ENCODE measurements at places on chromosomes 2 and 18.

GRCh38 chr2:212136216-212136795, 402.3 kb downstream of the ERBB4 start:
- DNase-seq: no peak

GRCh38 chr2:43225788-43226557, 433 bp downstream of the ZFP36L2 start:
- DNase-seq: peak; percentile 50

DNA sequence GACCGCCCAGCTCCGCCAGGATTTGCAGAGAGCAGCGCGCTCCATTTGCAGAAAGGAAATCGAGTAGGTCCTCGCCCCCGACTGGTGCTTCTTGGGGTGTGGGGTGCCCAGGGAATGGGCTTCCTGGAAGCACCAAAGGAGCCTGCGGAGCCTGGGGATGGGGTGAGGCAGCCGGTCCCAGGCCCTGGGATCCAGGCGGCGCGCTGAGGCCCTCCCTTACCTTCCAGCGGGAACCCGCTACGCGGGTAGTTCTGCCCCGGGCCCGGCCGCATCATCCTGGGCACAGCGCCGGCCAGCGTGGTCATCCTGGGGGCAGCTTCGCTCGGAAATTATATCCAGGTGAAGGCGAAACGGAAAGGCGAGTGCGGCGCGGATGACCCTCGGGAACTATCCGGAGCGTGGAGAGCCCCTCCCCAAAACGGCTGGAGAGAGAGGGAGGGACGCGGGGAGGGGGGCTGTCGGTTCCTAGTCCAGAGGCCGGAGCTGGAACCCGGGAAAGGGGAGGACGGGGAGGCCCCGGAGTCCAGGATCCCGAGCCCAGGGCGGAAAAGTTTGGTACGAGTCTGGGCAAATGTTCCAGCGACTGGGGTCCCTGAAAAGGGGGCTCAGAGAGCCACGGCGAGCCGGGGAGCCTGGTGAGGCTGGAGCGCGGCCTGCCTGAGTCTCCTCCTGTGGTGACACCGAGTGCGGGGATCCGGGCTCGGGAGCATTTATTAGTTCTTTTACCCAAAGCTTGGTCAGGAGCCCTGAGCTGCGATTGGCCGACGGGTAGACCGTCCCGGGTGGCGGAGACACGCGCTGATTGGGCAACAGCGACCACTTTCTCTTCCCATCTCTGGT, at the start of gene PAX3:
Gene PAX3 (minus strand): TSS at position 688 of the 840 bp plus-strand sequence. CDS start 383 bp downstream, at position 305.
- DNase-seq: no peak

- no peak for DNase-seq
Measured at GRCh38 chr2:180669016-180669415, 311.4 kb upstream of the UBE2E3 start.

DNA sequence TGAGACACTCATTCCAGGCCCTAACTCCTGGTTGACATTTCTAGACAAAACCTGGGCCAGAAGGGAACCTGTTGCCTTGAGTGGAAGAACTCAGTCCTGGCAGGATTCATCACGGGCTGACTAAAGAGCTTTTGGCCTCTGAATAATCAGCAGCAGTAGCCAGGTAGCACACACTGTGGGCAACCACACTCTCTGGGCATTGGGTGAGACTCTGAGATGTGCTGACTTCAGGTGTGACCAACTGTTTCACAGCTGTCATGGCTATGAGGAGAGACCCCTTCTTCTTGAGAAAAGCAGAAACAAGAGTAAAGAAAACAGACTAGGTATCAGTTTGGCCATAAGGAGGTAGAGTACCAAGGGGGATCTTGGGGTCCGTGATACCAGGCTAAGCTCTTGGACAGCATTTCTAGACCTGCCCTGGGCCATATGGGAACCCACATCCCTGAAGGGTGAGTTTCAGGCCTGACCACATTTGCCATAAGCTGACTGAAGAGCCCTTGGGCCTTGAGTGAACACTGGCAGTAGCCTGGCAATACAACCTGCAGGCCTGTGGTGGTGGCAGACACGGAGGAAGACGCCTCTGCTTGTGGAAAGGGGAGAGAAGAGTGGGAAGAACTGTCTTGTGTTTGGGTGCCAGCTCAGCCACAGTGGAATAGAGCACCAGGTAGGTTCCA, 230.9 kb downstream of the DLGAP1 start:
- no peak for DNase-seq

- DNase-seq: peak; percentile 23
Measured at GRCh38 chr2:217993817-217994463, 8.9 kb downstream of the TNS1 start.

DNA sequence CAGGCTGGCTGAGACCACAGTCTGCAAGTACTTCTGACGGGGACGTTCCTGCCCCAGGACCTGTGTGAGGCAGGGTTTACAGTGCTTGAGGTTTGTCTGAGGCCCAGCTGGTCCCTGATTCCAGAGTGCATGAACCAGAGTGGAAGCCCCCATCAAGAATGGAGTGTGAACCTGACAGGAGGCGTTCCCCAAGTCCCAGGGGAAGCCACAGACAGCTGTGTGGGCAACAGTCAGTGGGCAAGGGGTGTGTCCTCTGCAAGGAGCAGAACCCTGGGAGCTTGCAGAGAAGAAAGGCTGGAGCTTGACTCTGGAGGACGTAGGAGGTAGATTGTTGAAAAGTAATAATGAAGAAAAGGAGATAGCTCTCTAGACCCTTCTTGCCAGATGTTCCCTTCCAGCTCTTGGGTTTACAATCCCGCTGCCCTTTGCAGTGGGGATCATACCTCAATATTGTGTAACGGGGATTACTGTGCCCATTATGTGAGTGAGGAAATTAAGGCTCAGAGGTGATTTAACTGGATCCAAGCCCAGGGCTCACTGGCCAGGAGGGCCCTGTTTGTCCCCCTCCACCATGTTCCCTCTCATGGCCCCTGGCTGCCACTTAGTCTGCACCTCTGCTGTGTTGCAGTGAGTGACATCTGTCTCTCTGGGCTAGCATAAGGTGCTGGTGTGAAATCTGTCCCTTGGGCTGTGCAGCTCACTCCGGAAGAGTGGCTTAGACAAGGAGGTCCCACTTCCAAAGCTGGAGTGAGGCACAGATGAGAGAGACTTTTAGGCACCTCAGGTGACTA, 6.2 kb downstream of the DBI start:
- no peak for DNase-seq

DNA sequence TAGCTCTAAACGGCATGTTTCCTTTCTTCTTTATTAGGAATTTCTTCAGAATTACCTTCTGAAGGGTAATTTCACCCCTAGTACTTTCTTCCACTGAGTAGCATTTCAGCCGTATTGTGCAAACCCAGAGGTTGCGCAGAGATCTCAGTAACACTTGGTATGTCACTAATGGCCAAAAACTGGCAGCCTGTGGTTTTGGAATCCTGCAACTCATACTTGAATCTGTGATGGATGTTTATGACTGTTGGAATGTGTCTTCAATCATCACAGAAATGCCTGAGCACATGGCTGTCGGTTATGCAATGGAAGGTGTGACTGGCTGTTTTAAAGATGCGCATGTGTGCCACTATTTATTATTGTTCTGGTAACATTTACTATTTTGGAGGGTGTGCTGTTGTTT, 100.0 kb downstream of the COLEC12 start:
- no peak for DNase-seq

DNA sequence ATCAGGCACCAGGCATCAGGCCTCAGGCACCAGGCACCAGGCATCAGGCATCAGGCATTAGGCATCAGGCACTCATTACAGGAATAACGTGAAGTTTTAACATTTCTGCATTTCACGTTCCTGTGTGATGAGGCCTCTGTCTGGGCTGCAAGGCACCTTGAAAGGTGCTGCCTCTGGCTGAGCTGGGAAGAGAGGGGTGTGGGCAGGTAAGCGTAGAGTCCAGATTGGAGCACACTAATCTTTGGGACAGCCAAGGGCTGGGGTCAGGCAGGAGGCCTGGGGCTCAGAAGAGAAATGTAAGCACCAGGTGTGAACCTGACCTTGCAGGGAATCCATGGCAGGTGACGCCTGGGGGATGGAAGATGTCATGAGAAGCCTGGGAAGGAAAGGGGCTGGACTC, 25.3 kb upstream of the SNTG2 start:
- DNase-seq: no peak

DNA sequence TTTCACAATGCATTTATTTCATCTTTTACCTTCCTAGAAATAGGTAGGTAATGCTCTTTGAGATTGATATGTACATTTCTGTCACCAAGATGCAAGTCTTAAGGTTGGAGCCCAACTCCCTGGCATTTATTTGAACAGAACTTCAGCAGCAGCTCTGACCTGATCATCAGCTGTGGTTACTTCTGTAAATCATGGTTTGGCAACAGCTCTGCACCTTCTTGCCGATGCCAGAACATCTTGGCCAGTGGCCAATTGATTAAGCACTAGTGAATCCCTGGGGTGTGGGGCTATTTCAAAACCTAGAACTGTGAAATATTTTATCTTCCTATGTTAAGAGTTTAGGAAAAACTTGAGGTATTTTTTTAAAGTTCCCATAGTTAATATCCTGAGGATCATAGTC, 124.8 kb upstream of the NYAP2 start:
- no peak for DNase-seq

- no peak for DNase-seq
Measured at GRCh38 chr18:48947560-48947959, 3.2 kb downstream of the SMAD7 start.

- DNase-seq: no peak
Measured at GRCh38 chr18:62200121-62200914, 13.3 kb downstream of the RELCH start.

- no peak for DNase-seq
Measured at GRCh38 chr2:109497463-109497862, 116.3 kb downstream of the SEPTIN10 start.

DNA sequence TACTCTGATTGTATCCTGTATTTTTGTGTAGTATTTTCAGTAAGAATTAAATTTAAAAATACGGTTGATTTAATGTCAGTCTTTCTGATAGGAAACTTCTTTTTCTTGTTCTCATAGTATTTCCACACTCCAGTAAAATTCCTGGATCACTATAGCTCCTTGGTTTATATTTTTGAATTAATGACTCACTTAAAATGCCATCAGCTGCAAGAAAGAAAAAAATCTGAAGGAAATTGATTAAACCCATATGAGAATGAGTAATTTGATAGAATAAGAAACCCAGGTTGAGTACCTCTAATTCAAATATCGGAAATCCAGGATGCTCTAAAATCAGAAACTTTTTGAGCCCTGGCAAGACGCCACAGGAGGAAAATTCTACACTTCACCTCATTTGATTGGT, 186.8 kb upstream of the RND3 start:
- no peak for DNase-seq

DNA sequence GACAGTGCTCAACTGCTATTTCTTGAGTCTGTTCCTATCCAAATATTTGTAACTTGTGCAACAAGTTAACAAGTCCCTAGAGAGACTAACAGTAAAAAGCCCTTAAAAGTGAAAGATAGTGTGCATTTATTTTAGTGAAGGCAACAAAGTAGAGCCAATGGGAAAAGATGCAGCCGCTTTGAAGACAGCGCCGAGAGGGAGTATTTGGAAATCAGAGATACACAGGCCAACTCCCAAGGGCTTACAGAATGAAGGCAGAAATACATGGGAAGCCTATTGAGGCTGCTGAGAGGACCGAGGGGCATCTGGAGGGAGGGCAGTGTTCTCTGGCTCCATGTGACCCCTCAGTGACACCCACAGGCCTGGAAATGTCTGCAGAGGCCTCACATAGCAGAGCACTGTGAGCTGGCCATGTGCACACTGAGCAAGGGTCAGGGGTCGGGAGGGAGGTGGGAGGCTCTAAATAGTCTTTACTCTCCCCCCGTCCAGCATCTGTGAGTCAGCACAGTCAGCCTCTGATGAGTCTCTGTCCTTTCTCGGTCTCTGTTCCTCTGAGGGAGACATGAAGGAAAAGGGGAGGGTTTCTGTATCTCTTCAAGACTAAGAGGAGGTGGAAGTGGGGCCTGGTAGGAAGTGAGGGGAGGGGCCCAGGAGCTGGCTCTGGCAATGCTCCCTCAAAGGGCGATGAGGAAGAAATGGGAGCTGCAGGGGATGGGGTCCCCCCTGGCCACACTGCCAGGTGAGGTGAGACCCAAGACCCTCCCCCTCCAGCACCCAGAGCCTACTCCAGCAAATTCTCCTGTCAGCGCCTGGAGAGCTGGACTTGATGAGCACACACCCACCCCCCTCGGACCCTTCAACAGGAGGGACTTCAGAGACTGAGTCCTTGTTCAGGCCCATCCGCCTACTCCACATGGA, 133.6 kb downstream of the SP3 start:
- DNase-seq: no peak

GRCh38 chr18:59229701-59230443, 9.9 kb downstream of the GRP start:
- no peak for DNase-seq

- no peak for DNase-seq
Measured at GRCh38 chr2:171788316-171788993, 101.2 kb downstream of the DYNC1I2 start.

GRCh38 chr2:186558512-186559276, 31.2 kb upstream of the ITGAV start:
- no peak for DNase-seq

DNA sequence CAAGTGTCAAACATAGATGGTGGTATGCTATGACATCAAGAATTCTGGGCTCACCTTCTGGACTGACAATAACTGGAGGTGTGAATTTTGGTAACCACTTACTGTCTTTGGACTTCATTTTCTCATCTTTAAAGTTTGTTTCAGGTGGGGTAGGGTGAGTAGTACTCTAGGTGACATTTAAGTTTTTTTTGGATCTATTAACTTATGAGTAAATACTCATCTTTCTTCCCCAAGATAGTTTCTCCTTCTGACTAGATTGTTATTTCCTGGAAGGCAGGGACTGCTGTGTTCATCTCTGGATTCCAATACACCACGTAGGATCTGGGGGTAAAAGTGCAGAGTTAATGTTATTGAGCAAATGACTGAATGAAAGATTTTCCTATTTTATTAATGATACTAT, 55.9 kb downstream of the ICOS start:
- no peak for DNase-seq

DNA sequence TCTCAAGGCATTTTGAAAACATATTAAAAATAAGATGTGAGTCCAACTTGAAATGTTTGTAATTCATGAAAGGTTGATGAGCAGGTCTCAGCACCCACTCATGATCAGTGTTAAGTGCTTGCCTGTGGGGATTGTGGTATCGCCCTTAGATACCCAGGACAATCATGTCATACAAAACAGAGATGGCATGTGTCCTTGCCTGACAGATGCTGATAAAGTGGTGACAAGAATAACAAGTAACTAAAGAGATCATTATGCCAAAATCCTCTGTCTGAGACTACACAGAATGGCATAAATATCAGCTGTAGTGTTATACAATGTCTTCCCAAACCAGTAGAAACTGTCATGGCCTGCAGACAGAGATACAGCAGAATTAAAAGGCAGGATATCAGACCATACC, 930.3 kb downstream of the SUCLG1 start:
- no peak for DNase-seq
